ENCODE measurements at places on chromosomes 6 and 20.

DNA sequence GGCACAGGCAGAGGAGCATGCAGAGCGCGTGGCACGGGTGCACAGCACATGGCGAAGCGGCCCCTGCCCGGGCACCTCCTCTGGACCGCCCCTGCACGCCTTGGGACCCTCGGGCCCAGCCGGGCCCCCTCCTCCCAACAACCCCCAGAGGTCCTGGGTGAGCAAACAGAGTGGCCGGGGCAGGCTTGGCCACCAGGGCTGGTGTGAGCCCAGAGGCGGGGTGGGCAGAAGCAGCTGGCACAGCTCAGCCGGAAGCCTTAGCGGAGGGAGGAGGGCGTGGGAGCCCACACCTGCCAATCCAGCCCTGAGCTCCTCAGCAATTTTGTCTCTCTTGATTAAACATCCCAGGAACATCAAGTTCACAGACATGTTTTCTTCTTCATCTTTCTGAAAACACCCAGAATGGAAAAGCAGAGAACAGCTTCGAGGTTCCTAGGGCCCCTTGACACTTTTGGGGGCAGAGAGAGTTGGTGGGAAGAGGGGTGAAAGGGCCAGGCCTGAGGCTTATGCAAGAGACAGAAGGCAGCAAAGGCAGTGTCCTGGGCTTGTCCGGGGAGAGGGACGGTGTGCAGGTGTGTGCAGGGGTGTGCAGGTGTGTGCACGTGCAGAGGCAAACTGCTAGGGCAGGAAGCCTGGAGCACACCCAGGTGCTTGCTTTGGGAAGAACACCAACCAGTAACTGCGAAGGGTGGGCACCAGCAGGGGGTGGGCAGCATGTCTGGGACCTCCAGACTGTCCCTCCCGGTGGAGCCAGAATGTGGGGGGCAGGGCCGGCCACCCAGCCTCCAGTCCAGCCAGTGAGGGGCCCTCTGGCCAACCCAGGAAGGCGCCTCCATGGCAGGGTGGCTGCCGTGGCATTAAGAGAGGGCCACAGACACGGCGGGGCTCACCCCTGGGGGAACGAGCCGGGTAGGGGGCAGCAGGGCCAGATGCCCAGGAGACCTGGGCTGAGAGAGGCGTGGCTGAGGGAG lies 4.8 kb downstream of the HRH3 start:
- no peak for DNase-seq

DNA sequence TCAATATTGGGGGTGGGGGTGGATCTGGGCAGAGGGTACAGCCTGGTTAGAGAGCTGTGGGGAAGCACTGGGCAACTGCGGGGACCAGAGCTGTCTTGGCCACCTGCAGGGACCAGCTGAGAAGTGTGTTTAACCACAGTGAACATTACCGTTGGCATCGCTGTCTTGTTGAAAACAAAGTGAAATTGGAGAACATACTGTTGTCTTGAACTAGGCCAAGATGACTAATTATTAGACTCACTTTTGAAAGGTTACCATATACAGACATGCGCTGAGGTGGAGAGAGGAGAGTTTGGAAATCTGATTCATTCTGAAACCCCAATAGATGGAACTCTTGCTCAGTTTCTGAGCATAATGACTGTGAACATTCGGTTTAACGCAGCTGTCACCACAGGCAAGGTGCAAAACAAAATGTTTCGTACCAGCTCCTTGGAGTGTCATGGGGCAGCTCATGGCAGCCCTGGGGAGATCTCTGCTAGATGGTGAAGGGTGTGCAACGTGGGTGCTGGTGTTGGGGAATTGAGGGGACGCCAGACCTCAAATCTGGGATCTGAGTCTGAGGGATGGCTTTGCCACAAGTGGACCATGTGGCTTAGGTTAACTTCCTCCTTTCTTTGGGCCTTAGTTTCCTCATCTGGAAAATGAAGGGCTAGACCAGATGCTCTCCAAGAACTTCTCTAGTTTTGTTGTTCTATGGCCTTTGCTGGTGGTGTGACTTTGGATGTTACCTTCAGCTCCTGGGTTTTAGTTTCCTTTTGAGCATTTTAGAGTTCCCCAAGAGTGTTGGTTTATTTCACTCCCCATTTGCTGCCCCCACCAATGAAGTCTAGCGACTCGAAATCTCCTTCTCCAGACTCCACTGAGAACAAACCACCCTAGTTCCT lies 24.6 kb upstream of the GTSF1L start:
- no peak for DNase-seq

DNA sequence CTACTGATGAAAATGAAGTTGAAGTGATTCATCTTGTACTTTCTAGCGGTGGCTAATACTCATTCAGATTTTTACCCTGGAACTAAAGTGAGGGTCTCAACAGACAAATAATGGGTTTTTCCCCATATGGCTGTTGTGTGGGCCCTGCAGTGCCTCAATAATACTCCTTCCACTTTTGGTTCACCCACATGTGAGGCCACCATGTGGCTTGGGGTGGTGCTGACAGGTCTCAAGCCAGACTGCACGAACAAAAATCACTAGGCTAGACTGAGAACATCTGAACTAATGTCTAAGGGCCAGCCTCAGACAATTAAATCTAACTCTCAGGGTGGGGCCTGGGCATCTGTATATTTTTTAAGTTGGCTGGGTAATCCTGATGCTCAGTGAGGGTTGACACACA lies 7.9 kb upstream of the COL12A1 start:
- no peak for DNase-seq

- DNase-seq, result no peak
These were observed 668 bp upstream of the RPP40 start for GRCh38 chr6:5004373-5005037.

DNA sequence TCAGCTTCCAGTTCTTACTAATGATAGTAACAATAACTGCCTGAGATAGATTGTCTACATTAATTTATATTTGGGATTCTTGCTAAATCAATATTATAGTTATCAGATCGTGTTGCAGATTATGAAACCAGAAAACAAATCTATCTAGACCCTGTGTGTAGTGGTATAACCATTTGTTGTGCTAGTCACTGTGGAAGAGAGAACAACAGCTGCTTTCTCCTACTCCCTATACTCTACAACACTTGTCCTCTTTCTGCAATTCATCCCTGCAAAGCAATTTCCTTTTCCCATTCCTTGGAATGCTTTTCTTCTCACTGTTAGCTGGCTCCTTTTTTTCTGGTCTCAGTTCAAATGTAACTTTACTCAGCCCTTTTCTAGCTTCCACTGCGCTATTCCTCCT lies 8.3 kb downstream of the COX7A2 start:
- DNase-seq, result no peak

All from hepatocyte (in vitro differentiated cells).